Esophagus squamous epithelium (tissue), 5 donors: ENCODE measurements at places on chromosomes 1 and 21. TPM values are rescaled to one million over a fixed set of nuclear protein-coding genes. Genes with fewer than 3 reads are reported as not detected.

TFF2 gene
- not detected for total RNA-seq

UMODL1 gene
- total RNA-seq = not detected

DNA sequence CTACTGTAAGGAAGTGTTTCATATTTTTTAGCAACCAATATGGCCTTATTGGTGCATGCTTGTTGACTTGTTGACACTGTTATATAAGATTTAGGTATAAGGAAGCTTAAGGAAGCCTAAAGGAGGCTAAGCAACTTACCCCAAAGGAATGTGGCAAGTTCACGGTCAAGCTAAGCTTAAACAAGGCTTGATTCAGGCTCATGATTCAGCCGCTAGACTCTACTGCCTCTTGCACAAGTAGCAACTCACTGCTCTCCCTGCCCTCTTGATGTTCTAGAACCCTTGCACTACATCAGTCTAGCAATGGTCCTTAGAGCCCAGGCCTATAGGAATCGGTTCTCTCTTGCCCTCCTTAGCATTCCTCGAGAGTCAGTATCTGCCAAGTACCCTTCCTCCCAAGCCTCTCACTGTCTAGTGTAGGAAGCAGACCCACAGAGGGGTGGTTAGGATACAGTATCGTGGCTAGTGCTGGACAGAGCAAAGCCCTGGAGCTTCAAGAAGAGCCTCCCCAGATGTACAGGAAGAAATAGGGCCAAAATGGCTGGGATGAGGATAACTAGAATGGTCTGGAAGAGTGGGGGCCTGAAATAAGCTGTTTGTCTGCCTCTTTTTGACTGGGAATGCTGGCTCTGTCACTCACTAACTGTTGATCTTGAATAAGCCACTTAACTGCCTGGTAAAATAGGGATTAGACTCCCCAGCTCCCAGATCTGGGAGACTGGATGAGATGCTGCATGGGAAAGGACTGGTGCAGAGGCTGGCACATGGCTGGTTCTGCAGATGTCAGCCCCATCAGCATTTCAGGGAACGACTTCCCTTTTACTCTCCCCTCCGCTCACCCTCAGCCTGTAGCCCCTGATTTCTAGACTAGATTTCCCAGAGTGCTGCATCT, 122.2 kb downstream of the NAV1 start:
- no peaks in the 10 kb centered on the region for H3K4me1 ChIP-seq
- H3K4me3 ChIP-seq = no peak overlapping the region
- no peak overlapping the region for H3K27ac ChIP-seq
- no peaks in the 10 kb centered on the region for H3K36me3 ChIP-seq
- no peak for DNase-seq

GRCh38 chr1:206445116-206445515, 25.2 kb upstream of the IKBKE start:
- H3K4me3 ChIP-seq = no peak overlapping the region
- peak overlapping the region; percentile 25 for H3K27ac ChIP-seq

- H3K36me3 ChIP-seq = no peaks in the 10 kb centered on the region
- peaks cover 5% of the 10 kb centered on the region for H3K27me3 ChIP-seq
- peaks cover 2% of the 10 kb centered on the region for H3K4me1 ChIP-seq
Measured at GRCh38 chr21:44728716-44729115, 17.3 kb upstream of the TSPEAR start.
